ENCODE measurements at places on chromosomes 3 and 15. TPM values are rescaled to one million over a fixed set of nuclear protein-coding genes. Genes with fewer than 3 reads are reported as not detected.

The RTP4 gene
- 2.8 TPM for total RNA-seq

The CCR9 gene
- total RNA-seq, result not detected

The SEMA7A gene
- 0.65 TPM for total RNA-seq

The LIPC gene
- not detected for total RNA-seq

The LAMB2 gene
- total RNA-seq, result 745 TPM

Data from bladder microvascular endothelial cell (primary cell).